ENCODE measurements at places on chromosomes 7 and 10. TPM values are rescaled to one million over a fixed set of nuclear protein-coding genes. Genes with fewer than 3 reads are reported as not detected.

EBLN1 gene
- total RNA-seq, result 0.17 TPM

- no peak for DNase-seq
Observed at GRCh38 chr7:36570528-36571189, 153.6 kb downstream of the AOAH start.

GRCh38 chr7:111459757-111460280, 102.5 kb downstream of the IMMP2L start:
- DNase-seq, result no peak

- DNase-seq, result no peak
Observed at GRCh38 chr10:65430979-65431378, 1494.9 kb upstream of the LRRTM3 start.

- DNase-seq, result no peak
Observed at GRCh38 chr7:150877536-150877935, 25.2 kb downstream of the AOC1 start.

- DNase-seq, result no peak
Observed at GRCh38 chr10:47054974-47055373, 143.7 kb downstream of the PTPN20 start.

DNA sequence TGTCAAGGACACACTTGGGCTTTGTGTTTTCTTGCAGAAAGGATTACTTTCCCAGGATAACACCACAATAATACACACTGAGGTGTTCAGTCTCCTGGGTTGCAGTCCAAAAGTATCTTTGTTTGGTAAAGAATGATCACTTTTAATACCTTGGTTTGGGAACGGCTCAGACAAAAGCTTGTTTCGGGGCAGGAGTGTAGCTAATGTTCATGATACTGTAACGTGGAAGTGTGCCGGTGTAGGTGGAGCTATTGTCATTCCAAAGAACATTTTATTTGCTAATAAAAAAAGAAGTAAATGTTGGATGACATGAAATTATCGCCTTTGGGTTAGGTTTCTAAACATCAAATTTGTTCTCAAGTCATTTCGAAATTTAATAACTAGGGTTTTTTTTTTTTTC, 1.2 kb downstream of the EIF4H start:
- peak; percentile 27 for DNase-seq

DNA sequence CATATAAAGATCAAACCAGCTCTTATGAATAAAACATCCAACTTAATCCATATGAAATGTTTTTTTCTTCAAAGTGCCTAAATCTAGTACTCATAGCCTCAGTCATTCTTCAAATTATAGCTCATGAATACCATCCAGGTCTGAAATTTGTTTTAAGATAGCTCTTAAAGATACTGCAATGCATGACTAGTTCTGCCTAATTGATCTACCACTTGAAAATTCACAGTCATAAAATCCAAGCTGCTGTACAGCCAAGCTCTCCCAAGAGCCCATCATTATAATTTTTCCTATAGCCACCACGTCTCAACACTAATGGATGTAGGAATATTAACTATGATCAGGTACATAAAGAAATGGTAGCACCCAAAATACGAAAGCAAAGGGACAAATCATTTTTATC, 87.9 kb upstream of the RNF148 start:
- DNase-seq, result no peak

- DNase-seq, result no peak
Observed at GRCh38 chr7:20114468-20114867, 102.7 kb downstream of the MACC1 start.

GRCh38 chr7:7970531-7971307, 2.1 kb downstream of the GLCCI1 start:
- peak; percentile 65 for DNase-seq
